ENCODE measurements at places on chromosomes 7 and 10.

GRCh38 chr7:144048648-144049047 is at the start of gene OR2A5:
OR2A5 (plus strand) TSS chr7:144048948; CDS start chr7:144050402, 1,454 bp downstream.
- DNase-seq, result no peak

DNA sequence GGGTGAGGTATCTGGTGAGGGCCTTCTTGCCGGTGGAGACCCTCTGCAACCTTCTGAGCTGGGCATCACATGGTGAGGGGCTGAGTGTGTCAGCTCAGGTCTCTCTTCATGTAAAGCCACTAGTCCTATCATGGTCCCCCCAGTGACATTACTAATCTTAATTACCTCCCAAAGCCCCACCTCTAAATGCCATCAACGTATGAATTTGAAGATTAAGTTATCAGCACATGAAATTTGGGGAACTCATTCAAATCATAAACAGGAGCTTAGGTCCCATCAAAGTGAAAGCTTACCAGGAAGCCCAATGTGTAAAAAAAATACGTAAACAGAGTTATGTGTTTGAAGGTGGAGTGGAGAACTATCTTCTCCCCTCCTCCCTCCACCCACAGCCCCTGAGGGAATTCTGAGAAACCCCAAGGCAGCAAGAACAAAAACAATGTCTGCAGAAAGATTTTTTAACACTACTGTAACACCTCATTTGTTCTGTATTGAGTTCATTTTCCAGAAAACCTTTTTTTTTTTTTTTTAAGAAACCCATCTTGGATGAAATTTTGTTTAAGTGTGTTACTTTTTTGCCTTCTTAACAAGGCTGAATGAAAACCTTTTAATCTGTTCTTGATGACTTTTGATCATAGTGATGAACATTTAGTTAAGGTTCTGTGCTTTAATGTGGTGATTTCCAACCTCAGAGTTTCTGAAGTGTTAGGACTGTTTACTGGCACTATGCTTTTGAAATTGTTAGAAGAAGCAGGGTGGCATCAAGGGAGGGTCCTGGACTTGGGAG is 19.1 kb upstream of the PCGF5 start:
- peak; percentile 15 for DNase-seq

- no peak for DNase-seq
These were observed 50.1 kb upstream of the CREB5 start for GRCh38 chr7:28362182-28362581.

GRCh38 chr7:127954357-127954748 is 76.9 kb downstream of the LRRC4 start:
- DNase-seq, result no peak

DNA sequence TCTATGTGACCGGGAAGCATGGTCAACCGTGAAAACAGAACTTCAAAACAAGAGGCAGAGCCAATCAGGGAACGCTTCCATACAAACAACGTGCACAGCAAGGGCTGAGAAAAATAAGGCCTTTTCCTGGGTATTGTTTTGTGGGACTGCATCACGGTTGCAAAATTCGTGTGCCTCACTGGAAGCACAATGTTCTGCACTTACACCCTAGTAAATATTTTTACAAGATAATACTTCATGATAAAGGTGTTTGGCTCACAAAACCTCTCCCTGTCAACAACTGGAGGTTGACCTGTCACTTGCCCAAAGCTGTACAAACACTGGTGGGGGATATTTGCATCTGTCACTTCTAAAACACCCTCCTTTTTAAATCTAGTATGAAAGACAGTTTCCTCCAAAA is 37.0 kb downstream of the KLF6 start:
- no peak for DNase-seq

- peak; percentile 79 for DNase-seq
These were observed 91.0 kb upstream of the STRIP2 start for GRCh38 chr7:129343099-129343700.

GRCh38 chr10:60910543-60910942 is 33.4 kb downstream of the RHOBTB1 start:
- no peak for DNase-seq

- peak; percentile 12 for DNase-seq
These were observed 154.1 kb downstream of the KIAA1217 start for GRCh38 chr10:24363070-24363469.

- DNase-seq, result no peak
These were observed 111.7 kb upstream of the BMPER start for GRCh38 chr7:33793616-33794015.

GRCh38 chr10:99674762-99675161 is 15.5 kb downstream of the ENTPD7 start:
- DNase-seq, result no peak

DNA sequence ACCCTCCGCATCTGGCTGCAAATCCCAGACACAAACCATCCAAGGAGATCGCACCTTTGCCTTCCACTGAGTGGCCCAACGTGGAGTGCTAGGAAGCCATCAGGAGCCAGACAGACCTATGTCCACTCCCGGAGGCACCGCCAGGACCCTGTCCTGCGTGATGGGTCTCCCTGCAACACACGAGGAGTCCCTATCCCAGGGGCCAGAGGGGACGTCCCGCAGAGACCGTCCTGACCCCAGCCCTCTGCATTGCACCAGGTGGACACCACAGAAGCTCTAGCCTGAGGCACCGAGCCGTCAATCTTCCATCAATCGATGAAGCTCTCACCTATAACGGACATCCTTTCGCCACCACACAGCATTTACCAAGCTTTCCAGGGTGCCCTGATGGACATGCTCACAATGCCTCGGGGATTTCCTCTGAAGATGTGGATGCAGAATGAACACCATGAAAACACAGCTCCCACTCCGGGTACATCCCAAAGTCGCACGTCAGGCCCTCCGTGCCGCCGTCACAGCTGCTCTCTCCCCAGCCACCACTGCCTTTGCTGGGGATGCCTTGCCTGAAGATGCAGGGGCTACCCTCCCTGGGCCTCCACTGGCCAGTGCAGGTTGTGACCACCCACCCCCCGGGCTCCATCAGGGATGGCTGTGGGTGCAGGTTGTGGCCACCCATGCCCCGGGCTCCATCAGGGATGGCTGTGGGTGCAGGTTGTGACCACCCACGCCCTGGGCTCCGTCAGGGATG is 54.1 kb downstream of the PTPRN2 start:
- no peak for DNase-seq

DNA sequence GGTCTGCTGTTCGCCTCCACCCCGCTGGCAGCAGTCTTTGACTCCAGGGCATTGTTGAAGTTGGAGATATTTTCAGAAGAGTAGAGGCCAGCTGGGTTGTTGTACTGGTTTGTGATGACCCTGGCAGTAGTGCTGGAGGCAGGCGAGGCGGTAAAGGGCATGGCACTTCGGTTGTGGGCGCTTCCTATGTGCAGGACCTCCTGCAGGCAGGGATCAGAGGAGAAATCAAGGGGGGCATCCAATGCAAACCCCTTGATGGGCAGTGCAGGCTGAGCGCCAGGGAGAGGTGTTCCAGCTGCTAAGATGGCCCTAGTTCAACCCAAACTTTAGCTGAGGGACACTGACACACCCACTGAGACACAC is 27.0 kb downstream of the PDLIM1 start:
- no peak for DNase-seq

- no peak for DNase-seq
These were observed 26.8 kb upstream of the AQP1 start for GRCh38 chr7:30884881-30885280.

DNA sequence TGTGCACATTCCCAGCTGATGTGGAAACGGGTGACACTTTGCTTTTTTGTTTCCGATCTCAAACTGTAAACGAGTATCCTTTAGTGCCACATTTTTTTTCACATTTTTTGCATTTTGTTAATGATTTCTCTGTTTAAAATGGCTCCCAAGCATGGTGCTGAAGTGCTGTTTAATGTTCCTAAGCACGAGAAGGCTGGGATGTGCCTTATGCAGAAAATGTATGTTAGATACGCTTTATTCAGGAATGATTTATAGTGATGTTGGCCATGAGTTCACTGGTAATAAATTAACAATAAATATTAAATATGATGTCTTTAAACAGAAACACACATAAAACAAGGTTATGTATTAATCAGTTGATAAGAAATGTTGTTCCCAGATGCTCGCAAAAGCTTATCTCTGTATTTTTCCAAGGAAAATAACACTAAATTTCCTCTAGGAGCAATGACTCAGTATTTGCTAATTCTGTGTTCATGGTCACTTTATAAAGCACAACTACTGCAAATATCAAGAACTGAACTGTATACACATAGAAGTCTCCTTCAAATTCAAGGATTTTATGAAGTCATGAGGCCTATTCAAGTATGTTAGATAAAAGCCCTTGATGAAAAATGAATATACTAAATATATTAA is 305.9 kb upstream of the SMIM30 start:
- DNase-seq, result no peak

- no peak for DNase-seq
These were observed 123.6 kb upstream of the GDF10 start for GRCh38 chr10:47176206-47176902.

DNA sequence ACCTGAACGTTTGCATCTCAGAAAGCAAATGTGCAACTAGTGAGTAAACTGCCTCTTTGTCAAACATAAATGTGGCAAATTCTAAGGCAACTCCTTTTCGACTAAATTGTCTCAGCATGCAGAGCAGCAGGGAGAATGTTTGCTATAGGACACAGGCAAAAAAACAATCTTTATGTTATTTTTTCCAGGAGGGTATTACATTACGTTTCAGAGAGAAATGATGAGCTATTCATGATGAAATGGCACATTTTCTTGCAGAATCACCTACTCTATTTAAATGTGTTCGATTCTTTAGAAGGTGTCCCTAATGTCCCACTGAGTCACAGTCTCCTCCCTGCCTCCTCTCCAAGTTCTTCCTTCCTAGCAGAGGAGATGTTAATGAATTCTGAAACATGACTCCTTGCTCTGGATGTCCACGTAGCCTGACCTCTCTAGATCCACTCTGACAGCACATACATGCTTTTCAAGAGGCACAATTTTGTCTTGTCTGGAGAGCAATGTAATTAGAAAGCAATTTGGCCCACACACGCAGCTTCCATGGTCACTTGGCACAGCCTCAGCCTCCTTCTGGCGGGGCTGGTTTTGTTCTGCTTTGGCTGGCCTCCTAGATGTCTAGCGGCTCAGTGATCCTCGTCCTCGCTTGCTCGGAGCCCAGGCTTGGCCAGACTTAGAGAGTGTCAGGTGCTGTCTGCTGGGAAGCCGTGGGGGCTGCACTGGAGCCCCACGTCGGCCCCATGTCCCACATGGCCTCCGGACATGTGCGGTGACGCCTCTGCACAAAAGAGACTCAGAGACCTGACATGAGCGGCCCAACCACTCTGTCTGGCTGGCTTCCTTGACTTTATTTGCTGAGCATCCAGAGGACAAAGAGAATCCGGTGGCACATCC is 125.7 kb upstream of the ZNF438 start:
- peak; percentile 60 for DNase-seq

Measured in adipocyte (in vitro differentiated cells).